ENCODE measurements at places on chromosomes 1 and 21. TPM values are rescaled to one million over a fixed set of nuclear protein-coding genes. Genes with fewer than 3 reads are reported as not detected.

DNA sequence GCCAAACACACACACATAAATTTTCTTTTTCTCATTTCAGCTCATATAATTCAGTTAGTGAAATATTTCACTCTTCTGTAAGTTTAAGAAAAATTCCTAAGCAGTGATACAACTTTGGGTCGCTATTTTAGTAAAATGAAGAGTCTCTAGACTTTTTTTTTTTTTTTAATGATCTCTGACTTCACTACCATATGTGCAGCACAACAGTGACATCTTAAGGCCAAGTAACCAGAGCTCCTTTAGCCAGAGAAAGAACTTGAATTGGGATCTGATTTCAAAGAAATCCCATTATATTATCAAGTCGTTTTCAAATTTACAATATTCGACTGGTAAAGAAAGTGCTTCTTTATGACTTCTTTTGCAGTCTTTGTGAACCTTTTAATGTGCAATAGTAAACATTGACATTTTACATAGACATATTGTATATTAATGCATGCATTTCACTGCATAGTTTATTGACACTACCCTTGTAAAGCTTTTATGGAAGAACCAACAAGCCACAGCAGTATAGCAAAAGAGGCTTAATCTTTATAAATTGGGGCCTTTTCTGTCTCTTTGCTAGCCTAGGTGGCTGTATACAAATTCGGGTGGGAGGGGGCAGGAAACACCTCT lies 62.2 kb downstream of the LRRC40 start:
- DNase-seq = no peak

DNA sequence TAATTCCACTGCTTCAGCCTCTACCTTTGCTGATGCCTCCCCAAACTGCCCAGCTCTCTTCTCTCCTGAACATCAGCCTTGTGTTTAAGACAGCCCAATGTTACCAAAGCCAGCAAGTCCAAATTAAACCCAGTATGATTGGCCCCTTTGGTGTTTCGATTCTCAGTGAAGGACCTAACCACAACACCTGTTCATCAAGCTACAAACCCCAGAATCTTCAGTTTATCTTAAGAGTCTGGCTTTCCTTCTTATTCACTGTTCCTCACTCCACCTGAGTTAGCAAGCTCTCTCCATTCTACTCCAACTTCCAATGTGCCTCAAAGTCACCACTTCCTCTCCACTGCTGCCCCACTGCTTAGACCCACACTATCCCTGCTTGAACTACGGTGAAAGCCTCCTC lies 25.5 kb upstream of the ITPKB start:
- DNase-seq = no peak

GRCh38 chr1:43058545-43059360 lies 100.1 kb upstream of the SLC2A1 start:
- peak; percentile 74 for DNase-seq

The ITLN1 gene
- not detected for polyA plus RNA-seq

The BMP8A gene
- polyA plus RNA-seq = not detected

The SMIM34 gene
- not detected for polyA plus RNA-seq

Measured in foreskin keratinocyte (primary cell).